ENCODE measurements at places on chromosomes 2 and 18. TPM values are rescaled to one million over a fixed set of nuclear protein-coding genes. Genes with fewer than 3 reads are reported as not detected.

GRCh38 chr2:209600341-209601171 lies 171.1 kb upstream of the UNC80 start:
- no peak for DNase-seq

DNA sequence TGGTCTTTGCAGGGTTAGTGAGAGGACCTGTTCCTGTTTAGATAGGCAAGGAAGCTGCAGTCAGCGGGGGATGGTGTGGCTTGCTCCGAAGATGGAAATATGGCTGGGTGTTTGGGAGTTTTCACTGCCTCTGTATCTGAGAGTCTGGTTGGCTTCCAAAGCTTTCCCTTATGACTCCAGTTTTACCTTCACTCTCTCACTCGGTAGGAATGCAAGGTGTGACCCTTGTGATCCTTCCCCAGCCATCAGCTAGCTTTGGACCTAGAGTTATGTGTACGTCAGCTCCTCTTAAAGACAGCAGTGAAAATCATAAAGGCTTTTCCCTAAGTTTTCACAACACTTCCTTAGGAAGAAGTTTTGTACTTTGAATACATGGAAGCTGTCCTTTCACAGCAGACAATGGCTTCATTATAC lies 35.5 kb upstream of the TMEM87B start:
- no peak for DNase-seq

- no peak for DNase-seq
Observed at GRCh38 chr2:237594514-237594871, 4.0 kb upstream of the RAB17 start.

PSME4 gene
- total RNA-seq, result 53.7 TPM

DNA sequence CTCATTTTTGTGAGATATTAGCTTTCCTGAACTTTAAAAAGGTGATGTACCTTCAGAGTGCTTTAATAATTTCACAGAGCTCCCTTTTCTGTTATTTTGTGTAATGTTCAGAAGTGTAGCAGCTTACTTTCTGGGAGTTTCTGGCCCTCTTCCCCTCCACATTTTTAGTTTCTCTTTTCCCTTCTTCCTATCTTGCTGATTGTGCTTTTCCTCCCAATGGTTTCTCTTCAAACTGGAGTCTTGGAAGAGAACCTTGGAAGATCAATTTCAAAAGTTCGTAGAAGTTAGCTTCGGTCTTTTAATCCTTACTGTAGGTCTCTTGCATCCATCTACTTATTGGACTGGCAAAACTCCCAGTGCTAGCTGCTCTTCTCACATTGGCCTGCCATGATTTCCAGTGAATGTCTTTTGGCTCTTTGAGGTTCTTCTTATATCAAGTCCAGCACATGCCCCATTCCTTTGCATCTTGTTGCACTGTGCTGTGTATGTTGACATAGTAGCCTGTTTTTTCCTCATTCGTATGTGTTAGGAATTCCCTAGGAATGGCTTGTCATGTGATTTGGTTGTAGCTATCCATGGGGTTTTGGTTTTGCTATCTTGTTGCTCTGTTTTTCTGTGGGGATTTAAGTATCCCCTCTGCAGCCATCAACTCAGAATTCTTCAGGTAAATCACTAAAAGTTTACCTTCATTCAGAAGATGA lies 7.8 kb downstream of the CCNT2 start:
- no peak for DNase-seq

DNA sequence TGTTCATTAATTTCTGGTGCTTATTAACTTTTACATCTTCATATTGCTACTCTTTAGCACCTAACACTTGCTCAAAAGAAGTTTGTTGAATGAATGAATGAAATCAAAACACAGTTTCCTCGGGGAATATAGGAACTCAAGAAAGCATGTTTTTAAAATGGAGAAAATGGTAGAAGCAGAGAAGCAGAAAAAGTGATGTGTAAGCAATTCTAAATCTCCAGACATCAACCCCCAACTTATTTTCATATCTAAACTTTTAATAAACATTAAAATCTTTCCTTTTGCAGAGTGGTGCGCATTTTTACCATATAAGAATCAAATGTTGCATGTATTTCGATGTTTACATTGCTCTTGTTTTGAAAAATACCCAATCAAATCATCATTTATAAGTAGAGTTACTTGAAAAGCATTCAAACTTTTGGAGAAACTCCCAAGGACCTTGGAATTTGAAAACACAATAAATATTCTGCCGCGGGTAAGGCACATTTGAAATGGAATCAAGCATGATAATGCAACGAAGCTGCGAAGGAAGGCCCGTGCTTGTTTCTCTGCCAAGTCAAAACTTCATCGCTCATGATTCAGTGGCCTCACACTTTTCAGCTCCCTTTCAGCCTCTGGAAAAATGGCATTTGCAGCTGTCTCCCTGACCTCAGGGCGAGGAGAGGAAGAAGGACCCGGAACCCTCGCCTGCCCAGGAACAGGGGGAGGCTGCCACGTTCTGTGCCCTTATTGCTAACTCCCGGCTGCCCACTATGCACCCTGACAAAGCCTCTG lies 26.7 kb upstream of the SMIM21 start:
- DNase-seq, result no peak

CIB4 gene
- not detected for total RNA-seq

- DNase-seq, result no peak
Observed at GRCh38 chr18:23462876-23463275, 9.8 kb downstream of the RIOK3 start.

RNF103 gene
- total RNA-seq, result 33.3 TPM

TDRD15 gene
- not detected for total RNA-seq

MAL gene
- total RNA-seq, result not detected

DNA sequence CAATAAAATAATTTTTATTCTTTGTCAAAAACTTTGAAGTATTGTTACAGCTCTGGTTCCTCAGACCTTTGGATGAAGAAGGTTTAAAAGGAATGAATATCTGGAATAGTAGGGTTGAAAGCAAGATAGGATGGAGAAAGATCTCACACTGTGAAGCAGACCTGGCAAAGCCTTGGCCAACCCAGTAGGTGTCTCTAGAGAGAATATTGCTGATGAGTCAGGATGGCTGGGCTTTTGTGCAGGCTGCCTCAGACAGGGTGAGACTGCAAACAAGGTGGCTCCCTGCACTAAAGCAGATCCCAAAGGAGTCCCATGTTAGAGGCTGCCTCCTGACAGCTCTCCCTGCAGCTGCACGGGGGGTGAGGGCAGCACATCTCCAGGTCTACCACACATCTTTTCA lies 226.0 kb upstream of the ITGA4 start:
- DNase-seq, result no peak

DNA sequence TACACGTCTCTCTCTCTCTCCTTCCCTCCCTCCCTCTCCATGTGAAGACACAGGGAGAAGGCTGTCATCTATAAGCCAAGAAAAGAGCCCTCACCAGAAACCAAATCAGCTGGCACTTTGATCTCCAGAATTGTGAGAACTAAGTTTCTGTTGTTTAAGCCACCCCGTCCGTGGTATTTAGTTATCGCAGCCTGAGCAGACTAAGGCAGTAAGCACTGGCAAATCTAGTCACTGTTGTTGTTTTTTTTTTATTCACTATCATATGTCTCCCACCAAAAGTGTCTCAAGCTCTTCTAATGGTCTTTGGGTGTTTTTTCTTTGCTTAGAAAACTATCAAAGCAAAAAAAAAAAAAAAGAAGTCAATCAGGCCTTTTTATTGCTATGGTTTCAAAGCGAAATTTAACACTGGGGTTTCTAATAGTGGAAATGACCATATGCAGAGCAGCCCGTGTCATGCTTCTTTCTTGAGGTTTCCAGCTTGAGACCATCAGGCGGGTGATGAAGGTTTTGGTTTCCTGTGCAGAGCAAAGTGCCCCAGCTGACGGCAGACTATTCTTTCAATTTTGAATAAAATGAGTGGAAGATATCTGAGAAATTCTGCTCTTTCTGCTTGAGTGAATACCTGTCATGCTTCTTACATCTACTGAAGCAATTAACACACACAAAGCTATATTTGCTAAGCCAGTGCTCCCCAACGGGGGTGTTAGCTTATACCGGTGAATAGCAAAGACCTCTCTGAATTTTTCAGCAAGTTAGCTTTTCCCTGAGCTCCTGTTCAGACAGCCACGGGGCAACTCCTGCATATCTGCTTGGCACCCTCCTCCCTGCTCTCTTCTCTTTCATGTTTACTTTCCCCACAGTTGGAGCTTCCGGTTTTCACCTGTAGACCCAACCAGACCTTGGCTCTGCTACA lies 394.1 kb upstream of the ATP5MC3 start:
- DNase-seq, result no peak

DCAF17 gene
- total RNA-seq, result 11.9 TPM

DNA sequence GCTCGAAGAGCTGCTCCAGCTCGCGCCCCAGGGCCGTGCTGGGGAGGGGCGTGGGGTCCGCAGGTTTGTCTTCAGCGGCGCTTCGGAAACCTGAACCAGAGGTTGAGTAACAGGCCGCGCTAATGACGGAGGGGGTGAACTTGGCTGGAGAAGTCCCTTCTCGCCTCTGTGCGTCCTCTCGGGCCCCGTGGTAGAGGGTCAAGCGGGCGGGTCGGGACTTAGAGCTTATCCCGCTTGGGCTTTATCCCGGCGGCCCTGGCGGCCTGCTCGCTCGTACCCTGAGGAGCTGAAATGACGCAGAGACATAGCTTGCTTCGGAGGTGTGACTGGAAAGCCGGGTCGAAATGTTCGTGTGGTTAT lies 479 bp downstream of the RNMT start:
- peak; percentile 45 for DNase-seq
